ENCODE measurements at places on chromosomes 3 and 15. TPM values are rescaled to one million over a fixed set of nuclear protein-coding genes. Genes with fewer than 3 reads are reported as not detected.
A peak's percentile ranks its signal among the peaks of the same experiment; 100 is the strongest.

- DNase-seq, result no peak
Measured at GRCh38 chr3:151499168-151499567, 38.3 kb upstream of the IGSF10 start.

CHRNA3 gene
- total RNA-seq, result not detected

- DNase-seq, result no peak
Measured at GRCh38 chr15:101303408-101303807, 8.4 kb upstream of the SNRPA1 start.

DNA sequence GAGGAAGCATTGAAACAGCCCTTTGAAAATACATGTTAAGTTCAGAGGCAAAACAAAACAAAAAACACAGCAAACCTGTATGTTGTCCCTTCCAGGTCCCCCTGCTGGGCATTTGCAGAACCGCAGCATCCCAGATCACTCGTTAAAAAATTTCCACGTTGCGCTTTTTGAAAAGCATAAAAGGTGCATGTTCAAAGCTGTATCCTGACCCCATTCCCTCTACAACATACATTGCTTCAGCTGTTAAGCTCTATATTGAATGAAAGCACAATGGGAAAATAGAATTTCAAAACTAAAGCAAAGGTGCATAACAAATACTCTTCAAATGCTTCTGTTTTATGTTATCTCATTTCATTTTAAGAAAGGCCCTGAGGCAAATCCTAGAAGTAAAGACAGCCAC lies 328.3 kb downstream of the THSD4 start:
- DNase-seq, result peak; percentile 51

DNA sequence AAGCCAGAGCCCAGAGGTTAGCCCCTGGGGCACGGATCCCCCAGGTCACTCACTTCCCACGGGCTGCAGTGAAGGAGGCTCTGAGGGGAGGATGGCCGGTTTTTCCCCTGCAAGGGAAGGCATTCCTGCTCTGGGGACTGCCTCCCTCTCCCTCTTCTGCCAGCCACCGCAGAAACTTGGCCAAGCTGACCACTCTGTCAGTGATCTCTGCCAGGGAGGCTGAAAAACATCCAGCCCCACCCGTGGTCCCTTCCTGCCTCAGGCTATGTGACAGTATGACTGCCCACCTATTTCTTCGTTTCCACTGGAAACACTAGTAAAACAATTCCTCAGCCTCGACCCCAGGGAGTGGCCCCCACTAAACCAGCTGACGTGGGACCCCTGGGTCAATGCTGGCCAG lies 14.6 kb upstream of the FANCD2 start:
- no peak for DNase-seq

DNA sequence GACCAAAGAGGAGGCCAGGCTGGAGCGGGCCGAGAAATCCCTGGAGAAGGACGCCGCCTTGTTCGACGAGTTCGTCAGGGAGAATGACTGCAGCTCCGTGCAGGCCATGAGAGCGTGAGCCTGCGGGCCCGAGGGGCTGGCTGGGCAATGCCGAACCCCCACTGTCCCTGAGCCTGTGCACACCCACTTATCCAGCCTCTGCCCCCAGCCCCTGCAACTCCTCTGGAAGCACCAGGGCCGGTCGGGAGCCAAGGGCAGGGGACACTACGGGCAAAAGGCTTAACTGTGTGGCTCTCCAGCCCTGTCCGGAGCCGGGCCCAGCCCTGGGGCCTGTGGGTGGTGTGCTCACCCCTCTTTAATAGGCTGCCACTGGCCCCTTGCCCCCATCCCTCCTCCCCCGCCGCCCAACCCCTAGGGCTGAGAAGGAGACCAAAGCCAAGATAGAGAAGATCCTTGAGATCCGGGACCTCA lies 24.0 kb downstream of the CFAP100 start:
- DNase-seq, result no peak

GRCh38 chr3:125116311-125117080 lies 60.7 kb upstream of the HEG1 start:
- peak; percentile 77 for DNase-seq

GRCh38 chr3:53865732-53866499 lies 16.0 kb downstream of the ACTR8 start:
- DNase-seq, result no peak

- no peak for DNase-seq
Measured at GRCh38 chr3:76673171-76673570, 366.7 kb upstream of the ROBO2 start.

DNA sequence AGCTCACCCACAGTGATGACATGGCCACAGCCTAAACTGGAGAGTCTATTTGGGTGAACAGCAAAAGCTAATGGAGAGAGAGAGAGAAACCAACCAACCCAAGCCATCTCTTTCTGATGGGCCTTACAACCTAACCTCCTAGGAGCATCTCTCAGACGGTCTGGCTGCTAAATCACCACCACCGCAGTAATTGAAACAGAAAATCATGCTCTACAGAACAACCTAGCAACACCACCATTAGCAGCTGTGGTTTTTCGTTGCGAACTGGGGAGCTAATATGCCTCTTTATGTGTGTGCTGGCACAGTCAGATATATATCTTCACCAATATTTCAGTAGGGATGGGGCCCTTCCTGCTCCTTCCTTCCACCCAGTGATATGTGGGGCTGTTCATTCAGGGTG lies 166.9 kb upstream of the PROK2 start:
- no peak for DNase-seq

DNA sequence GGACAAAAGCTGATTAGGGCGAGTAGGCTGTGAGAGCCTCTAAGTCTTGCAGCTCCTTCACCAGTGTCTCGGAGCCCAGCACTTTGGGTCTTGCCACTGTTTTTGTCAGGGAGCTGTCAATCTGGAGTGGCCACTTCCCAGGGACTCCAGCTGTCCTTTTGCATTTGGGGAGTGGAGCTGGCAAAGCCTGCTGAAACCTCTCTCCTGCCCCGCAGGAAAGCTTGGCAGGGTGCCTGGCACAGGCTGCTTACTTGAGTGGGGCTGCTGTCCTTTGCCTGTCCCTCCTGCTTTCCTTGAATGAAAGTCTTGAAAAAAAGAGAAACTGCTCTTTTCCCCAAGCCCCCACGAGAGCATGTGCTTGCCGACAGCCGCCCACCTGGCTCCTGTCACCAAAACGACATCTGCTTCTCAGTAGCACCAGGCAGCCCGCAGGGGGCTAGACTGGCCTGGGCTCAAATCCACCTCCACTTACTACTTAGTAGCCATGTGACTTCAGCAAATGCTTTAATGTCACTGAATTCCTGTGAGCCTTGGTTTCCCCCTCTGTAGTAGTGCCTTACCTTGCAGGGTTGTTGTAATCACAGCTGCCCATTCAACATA lies 13.7 kb downstream of the USP13 start:
- no peak for DNase-seq

DNA sequence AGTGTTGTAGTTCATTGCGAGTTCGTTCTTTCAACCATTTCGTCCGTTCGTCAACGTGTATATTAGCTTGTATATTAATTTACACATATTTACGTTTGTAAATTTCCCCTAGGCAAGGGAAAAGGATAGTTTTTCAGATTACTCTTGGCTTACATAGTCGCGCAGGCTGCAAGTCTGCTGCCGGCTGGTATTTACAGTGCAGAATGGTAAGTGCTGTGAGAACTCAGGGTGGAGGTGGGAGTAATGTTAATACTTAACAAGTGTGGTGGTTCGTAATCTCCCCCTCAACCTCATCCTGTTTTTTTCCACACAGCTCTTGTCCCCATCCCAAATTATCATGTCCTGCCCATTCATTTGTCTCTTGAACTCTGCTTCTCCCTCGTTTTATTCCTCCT lies 766 bp downstream of the FAM98B start:
- DNase-seq, result peak; percentile 19

ATP13A4 gene
- total RNA-seq, result not detected

DNA sequence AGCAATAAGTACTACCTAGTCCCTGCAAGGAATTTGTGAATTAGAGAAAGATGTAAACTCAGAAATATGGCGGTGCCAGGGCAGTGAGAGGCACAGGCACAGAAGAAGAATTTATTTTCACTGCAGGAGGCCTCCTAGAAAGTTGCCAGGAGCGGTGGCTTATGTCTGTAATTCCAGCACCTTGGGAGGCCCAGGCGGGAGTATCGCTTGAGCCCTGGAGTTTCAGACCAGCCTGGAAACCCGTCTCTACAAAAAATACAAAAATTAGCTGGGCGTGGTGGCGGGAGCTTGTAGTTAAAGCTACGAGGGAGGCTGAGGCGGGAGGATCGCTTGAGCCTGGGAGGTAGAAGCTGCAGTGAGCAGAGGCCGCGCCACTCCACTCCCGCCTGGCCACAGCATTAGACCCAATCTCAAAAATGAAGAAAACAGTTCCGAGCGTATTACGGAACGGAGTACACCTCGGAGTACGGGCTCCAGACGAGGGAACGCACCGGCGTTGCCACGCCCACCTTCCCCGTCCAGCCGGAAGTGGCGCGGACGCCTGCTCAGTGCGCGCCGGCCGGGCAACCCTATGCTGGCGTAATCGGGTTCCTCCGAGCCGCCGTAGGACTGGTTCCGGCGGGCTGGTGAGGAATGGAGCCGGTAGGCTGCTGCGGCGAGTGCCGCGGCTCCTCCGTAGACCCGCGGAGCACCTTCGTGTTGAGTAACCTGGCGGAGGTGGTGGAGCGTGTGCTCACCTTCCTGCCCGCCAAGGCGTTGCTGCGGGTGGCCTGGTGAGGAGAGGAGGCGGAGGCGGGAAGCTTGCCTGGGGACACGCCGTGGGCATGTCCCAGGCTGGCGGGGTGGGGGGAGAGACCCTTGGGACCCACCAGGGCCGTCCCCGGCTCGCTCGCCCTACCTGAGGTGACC lies at the start of gene FBXO22:
TSS of gene FBXO22 (plus strand) at position 548 of the 909 bp plus-strand sequence. CDS start at position 634, 86 bp downstream.
- DNase-seq, result peak; percentile 88

IRAK2 gene
- total RNA-seq, result 8.1 TPM

ADAMTSL3 gene
- under 0.01 TPM for total RNA-seq

- no peak for DNase-seq
Measured at GRCh38 chr15:82950295-82950694, 2.2 kb downstream of the HOMER2 start.

TIMP4 gene
- 0.56 TPM for total RNA-seq

DNA sequence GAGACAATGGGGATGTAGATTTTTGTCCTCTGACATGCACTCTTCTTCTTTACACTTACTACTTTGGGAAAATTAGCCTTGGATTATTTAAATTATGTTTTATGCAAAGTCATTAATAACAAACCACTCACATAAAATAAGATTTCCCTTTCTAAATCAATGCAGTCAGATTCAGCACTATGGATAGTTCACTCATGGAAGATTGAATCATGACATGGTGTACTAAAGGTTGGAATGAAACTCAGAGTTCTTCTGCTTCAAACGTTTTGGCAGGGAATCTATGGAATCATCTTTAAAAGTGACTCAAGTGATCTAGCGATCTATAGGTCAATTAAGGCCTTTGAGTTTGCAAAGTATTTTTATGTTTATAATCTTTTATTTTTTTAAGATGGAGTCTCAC lies 154.3 kb downstream of the KCNMB2 start:
- DNase-seq, result no peak

DNA sequence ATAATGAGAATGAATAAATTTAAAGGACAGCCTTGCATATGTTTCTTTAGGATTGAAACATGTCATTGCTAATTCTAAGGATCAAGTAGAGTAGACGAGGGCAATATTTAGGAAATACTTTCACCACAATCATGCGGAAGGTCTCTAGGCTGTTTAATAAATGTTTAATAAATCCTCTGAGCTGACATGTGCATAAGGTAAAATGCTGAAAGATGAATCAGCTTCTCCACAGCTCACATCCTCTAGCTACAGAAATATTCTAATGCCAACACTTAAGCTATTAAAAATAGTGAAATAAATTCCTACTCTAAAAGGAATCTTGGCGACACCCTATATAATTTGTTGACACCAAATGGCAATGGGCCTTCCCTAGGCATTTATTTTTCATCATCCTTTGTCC lies 407.3 kb downstream of the TBL1XR1 start:
- no peak for DNase-seq

DNA sequence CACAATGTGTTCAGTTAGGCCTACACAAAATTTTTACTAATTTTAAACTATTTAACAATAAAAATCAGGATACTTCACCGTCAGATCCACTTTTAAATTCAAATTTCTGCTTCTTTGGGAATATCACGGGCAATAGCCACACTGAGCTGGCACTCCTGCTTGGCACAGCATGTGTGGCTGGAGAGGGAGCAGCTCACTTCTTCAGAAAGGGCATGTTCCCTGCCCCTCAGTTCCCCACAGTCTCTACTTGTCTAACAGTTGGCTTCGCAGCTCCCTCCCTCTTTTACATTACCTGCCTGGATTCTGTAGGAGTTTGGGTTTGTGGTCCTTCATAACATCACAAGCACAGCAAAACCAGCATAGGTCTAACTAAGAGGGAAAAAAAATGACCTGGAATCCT lies 76.0 kb upstream of the TRIM42 start:
- DNase-seq, result no peak

GRCh38 chr15:71261909-71262308 lies 146.6 kb downstream of the THSD4 start:
- no peak for DNase-seq

- DNase-seq, result no peak
Measured at GRCh38 chr15:52511084-52511483, 17.6 kb downstream of the MYO5A start.

DNA sequence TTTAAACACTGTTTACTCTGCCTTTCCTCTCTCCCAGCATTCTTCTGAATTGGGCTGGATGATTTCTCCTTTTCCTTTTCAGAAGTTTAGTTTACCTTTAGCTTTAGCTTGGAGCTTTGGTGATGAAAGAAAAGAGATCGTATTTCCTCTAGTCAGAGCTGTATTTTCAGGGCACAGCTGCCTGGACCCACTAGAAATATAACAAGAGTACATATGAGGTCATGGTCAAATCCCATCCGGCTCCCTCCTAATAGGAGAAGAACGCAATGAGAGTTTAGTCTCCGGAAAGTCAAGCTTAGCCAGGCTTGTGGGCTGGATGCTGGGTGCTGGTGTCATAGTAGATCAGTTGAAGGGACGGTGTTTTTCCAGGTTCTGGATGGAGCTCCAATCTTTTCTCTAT lies 177.1 kb upstream of the PFN2 start:
- peak; percentile 89 for DNase-seq

DNA sequence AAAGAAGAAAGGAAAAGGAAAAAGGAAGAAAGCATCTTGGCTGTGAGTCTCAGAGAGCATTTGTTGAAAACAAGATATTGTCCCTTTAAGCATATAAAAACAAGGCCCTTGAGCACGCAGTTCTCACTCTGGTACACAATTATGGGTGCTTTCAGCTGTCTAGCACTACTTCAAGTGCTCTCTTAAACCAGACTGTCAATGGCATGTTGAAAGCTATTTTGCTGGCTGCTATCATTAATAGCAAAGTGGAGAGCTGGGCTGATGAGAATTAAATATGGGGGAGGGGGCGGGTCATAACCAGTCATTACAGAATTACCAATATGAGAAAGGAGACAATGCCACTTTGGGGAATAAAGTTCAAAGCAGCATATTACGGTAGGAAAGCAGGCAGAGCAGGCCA lies 9.3 kb downstream of the TLE3 start:
- no peak for DNase-seq

DNA sequence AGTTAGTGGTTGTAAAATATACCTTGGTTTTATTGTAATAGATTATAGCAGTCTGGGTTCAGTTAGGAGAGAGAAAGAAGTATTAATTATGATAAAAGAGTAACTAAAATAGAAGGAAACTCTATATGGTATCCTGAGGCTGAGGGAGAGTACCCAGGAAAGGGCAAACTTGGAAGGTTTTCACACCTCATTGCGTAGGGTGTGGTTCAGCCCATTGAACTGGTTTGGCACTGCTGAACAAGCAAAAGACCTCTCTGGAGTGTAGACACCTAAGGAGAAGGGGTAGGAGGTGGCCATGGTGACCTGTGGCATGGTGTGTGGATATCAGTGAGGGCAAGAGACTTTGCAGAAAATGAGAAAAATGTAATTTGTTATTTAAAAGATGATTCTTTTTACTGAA lies 63.5 kb downstream of the STT3B start:
- no peak for DNase-seq

GRCh38 chr15:90002428-90002844 lies 1.3 kb downstream of the ZNF710 start:
- DNase-seq, result peak; percentile 46

GRCh38 chr3:64327100-64327804 lies 102.0 kb upstream of the PRICKLE2 start:
- no peak for DNase-seq

Data from IMR-90 (cell line).